ENCODE measurements at places on chromosomes 1 and 21.

- no peak for DNase-seq
Measured at GRCh38 chr1:109495738-109496137, 1.8 kb downstream of the CYB561D1 start.

- no peak for DNase-seq
Measured at GRCh38 chr1:28766532-28767183, 29.9 kb downstream of the YTHDF2 start.

- DNase-seq = no peak
Measured at GRCh38 chr1:204883405-204883804, 12.7 kb downstream of the NFASC start.

GRCh38 chr21:37195059-37195458 lies 72.1 kb downstream of the VPS26C start:
- DNase-seq = no peak

DNA sequence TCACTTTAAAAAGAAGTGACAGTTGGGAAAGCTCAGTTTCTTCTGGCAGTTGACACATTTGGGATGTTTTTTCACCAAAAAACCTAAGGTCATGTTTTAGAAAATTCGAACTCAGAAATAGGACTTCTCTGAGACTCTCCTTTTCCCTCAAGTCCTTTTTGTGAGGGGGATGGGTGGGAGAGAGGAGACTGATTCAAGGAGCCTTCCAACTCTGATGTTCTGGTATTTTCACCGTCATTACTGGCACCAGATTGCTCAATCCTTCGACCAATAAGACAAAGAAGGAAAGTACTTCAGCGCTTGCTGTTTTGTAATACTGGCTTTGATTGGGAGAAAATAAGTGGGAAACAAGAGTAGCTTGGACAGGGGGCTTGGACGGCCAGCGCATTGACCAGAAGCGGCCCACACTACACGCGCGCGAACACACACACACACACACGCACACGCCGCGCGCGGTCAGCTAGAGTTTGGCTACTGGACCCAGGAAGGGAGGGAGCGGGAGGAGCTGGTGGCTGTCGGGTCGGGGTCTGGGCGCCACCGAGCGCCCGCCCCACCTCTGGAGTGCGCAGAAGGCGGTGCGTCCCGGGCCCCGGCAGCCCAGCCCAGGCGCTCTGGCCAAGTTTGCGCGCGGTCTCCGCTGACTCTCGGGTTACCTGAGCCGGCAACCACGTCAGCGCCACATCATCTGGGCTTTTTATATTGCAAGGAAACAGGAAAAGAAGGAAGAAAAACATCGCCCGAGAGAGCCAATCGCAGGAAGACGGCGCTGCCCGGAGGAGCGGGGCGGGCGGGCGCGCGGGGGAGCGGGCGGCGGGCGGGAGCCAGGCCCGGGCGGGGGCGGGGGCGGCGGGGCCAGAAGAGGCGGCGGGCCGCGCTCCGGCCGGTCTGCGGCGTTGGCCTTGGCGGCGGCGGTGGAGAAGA lies at the start of gene KCNK1:
Gene KCNK1 (plus strand): TSS at position 855 of the 921 bp plus-strand sequence. CDS start 66 bp downstream, at position 921.
- peak; percentile 59 for DNase-seq

DNA sequence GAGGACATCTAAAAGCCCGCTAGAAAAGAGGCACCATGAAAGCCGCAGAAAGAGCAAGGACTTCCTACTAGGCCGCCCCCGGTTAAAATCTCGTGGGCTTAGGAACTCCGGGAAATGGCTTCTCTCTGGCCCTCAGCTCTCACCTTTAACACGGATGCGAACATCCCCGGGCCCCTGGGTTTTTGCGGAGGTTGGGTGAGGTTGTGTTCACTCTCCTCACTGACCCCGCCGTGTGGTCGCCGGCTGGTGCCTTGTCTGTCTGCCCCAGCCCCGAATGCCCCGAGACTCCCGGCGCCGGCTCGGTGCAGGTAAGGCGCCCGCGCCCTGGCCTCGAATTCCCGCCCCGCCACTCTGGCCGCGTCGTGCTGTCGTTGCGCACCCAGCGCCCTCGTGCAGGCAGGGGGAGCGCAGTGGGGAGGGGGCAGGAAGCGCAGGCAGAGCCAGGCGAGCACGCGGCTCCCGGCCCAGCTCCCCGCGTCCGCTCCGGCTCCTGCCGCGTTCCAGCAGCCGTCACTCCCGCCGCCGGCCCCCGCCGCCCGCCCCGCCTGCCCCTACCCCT lies at the start of gene SHISAL2A:
Gene SHISAL2A (plus strand): TSS at position 437 of the 559 bp plus-strand sequence. CDS start 326 bp downstream, outside the sequence.
- DNase-seq = no peak

GRCh38 chr1:18560692-18561091 lies 70.0 kb upstream of the PAX7 start:
- no peak for DNase-seq

GRCh38 chr1:230191079-230191804 lies 124.2 kb downstream of the GALNT2 start:
- DNase-seq = peak; percentile 90

- no peak for DNase-seq
Measured at GRCh38 chr1:21909787-21910503, 27.2 kb downstream of the HSPG2 start.

- no peak for DNase-seq
Measured at GRCh38 chr1:186745531-186746146, 65.4 kb upstream of the PTGS2 start.

DNA sequence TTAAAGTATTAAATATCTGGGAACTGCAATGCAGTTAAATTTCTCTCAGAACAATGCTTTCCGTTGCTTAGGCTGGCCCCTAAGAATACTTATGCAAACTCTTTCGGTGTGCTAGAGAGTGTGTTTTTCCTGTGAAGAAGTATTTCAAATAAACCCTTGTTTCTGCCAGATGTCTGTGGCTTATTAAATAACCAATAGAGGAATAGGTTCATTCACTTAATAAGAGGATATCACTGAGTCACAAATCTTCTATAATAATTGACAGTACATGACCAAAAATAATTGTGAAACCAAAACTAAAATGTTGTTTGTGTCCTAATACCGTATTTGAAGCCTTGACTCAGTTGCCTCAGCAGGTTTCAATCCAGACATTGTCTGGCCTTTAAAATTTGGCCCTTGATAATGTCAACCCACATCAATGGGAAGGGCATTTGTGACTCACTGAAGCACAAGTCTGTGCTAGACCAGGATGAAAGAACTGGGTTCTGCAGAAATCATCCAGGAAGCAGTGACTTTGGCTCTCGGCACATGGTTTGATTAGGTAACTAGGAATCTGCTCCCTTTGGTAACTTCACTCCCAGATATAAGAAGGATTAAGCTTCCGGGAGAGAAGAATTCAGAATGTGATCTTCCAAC lies 104.2 kb upstream of the BARHL2 start:
- DNase-seq = no peak

DNA sequence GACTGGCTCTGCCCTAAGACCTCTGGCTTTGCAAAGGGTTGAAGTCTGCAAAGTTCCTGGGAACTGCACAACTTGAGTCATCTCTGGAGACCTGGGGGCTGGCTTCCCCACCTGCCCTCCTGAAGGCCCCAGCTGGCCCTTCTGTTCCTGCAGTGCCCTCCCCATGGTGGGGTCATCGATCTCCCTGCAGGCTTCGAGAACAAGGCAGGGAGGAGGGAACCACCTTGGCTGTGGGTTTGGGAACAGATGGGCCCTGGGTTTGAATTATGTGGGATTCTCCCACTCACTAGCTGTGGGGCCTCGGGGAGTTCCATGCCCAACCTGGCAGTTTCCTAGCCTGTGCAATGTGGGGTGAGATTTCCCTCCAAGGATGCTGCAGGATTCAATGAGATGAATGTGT lies 310.2 kb downstream of the PTPRU start:
- DNase-seq = no peak

DNA sequence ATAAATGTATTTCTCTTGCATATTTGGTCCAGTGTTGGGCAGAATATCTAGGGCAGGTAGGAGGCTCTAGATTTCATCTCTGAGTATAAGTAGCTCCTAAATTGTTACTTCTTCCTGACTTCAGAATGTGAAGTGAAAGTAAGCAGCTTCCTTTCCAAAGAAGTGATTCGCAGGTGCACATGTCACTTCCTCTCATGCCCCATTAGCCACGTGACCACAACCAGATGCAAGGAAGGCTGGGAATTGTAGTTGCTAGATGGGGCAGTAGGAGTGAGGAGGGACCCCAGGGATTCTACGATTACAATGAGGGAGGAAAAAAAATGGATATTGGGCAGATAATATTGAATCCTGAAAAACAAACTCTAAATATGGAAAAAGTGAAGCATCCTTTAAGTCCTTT lies 113.2 kb upstream of the CYYR1 start:
- DNase-seq = no peak

DNA sequence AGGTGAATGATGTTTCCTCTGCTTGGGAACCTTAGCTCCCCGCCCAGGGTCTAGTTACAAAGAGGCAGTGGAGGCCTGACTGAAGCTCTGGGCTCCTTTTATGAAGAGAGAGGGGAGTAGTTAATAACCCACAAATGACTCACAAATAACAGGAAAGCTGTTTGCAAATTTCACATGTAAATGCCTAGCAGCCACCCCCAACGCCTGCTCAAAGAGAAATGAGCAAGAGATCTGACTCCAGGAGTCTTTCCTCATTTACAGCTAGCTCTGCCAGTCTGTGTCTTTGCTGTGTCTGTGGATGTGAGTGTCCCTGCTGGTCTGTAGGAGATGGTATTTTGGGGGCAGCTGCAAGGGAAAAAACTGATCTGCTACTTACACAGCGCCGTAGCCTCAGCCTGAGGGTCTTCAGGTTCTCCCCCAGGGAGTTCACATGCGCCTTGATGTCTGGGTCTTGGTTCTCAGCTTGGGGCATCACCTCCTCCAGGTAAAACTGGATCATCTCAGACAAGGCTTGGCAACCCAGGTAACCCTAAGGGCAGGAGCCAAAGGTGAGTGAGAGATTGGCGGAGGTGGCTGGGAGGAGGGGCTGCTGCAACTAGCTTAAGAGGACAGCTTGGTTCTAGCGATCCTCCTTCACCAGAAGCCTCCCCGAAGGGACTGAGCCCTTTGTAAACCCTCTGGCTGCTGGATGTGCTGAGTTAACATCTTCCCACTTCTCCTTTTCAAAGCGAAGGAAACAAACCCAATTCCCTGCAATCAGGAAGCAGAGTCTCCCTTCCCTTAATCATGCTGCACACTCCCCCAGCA lies at the start of gene IL19:
Gene IL19 (plus strand): TSS at position 243 of the 807 bp plus-strand sequence. CDS start 65,890 bp downstream, outside the sequence.
- DNase-seq = peak; percentile 61

GRCh38 chr1:3425486-3426215 lies 28.8 kb upstream of the ARHGEF16 start:
- DNase-seq = no peak

DNA sequence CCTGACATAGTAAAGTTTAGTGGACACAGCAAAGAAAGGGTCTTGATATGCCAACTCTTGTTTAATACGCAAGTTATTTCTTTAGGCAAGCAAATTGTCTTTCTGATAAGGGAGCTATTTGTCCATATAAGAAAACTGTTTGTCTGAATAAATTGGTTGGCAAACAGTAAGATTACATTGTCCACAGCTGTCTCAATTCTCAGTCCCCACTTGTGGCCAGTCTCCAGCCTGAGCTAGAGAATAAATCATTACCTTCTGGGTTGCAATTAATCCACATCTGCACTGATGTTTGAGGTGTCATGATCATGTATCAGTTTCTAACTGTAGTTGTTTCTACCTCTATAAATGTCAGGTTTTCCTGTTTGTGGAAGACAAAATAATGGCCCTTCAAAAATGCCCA lies 60.0 kb upstream of the TNR start:
- no peak for DNase-seq

DNA sequence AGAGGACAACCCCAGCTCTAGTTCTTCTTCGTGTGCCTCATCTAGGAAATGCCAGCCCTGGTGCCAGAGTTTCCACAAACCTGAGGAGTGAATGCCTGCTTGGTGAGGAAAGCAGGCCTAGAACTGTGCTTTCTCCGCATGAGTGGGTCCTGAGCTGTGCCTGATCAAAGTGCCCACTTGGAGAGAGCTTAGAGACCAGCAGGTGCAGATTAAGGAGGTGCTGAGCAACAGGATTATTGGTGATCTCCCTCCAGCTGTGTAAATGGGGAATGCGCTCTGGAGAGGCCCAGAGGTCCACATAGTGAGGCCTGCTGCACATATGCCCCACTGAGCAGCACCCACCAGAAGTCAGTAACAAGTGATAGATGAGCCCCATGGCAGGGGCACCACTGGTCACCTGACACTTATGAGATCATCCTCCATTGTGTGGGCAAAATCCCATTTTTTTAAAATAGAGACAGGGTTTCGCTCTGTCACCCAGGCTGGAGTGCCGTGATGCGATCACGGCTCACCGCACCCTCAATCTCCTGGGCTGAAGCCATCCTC lies 127.2 kb upstream of the ZC3H12A start:
- no peak for DNase-seq

GRCh38 chr1:34683616-34684015 lies 71.2 kb upstream of the GJB5 start:
- no peak for DNase-seq

DNA sequence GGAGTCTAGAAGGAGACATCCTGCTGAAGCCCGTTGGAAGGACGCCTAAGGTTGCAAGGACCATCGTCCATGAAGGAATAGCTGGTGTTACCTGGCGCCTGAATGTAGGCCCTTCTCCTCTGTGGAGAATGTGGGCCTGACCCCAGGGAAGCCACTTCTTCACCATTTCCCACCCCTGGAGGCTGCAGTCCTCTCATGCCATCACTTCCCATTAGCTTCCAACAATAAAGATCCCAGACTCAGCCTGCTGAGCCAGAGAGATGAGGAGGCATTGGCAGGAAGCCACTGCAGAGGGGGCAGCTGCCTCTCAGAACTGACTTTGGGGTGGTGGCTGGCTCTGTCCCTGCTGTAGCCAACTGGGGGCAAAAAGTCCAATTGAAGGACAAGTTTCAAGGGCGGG lies 21.3 kb upstream of the KCNE2 start:
- DNase-seq = no peak

DNA sequence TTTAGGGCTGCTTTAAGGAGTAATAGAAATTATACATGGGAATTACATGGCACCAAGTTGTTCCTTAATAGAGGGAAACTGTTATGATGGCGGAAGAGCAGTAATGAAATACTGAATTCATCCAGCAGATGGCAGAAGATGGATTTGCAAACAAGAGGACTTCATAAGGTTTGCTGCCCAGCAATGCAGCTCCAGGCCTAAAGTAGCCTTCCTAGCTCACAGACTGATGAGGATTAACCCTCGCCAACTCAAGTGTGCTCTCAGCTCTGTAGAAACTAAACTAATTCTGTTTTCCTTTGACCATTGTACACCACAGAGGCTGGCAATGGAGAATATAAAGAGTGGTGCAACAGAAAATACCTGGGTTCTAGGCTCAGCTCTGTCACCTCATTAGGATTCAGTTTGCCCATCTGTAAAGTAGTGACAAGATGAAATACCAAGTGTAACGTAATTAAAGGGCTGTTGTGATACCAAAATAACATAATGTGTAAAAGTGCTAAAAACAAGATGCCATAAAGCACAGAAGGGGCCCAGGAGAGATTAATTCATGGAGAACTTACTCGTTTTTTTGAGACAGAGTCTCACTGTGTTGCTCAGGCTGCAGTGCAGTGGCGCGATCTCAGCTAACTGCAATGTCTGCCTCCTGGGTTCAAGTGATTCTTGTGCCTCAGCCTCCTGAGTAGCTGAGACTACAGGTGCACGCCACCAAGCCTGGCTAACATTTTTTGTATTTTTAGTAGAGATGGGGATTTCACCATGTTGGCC lies 102.4 kb upstream of the SERBP1 start:
- peak; percentile 87 for DNase-seq

GRCh38 chr1:92476071-92476631 lies 10.6 kb downstream of the GFI1 start:
- DNase-seq = no peak

- DNase-seq = peak; percentile 66
Measured at GRCh38 chr1:213244664-213245091, 193.6 kb downstream of the RPS6KC1 start.

GRCh38 chr1:197638316-197638715 lies 137.0 kb downstream of the DENND1B start:
- no peak for DNase-seq

GRCh38 chr1:166036092-166036491 lies 130.7 kb downstream of the FAM78B start:
- DNase-seq = peak; percentile 22
